Esophagus mucosa (tissue), 1 donor: ENCODE measurements at places on chromosomes 12 and 14. TPM values are rescaled to one million over a fixed set of nuclear protein-coding genes. Genes with fewer than 3 reads are reported as not detected.

STON2 gene
- 54.0 TPM for total RNA-seq

HSPA2 gene
- 14.0 TPM for total RNA-seq

DNA sequence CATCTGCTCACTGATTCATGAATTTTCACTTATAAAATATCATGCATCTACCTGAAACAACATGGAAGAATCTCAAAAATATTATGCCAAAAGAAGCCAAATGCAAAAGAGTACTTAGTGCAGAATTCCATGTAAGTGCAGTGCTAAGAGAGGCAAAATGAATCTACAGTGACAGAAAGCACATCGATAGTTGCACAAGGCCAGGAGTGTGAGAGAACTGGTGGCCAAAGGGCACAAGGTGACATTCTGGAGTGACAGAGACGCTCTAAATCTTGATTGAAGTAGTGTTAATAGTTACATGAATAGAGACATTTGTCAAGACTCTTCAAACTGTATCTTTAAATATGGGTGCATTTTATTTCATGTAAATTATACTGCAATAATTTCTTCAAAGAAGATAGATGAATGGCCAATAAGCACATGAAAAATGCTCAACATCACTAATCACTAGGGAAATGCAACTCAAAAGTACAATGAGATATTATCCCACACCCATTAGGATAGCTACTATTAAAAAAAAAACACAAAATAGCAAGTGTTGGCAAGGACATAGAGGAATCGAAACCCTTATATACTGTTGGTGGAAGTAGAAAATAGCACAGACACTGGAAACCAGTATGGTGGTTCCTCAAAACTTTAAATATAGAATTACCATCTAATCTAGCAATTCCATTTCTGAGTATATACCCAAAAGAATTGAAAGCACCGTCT is 71.7 kb upstream of the KICS2 start:
- ATAC-seq: no peak

- ATAC-seq: peak; percentile 3
These were observed 341 bp downstream of the ZNF10 start for GRCh38 chr12:133130808-133131128.

DNA sequence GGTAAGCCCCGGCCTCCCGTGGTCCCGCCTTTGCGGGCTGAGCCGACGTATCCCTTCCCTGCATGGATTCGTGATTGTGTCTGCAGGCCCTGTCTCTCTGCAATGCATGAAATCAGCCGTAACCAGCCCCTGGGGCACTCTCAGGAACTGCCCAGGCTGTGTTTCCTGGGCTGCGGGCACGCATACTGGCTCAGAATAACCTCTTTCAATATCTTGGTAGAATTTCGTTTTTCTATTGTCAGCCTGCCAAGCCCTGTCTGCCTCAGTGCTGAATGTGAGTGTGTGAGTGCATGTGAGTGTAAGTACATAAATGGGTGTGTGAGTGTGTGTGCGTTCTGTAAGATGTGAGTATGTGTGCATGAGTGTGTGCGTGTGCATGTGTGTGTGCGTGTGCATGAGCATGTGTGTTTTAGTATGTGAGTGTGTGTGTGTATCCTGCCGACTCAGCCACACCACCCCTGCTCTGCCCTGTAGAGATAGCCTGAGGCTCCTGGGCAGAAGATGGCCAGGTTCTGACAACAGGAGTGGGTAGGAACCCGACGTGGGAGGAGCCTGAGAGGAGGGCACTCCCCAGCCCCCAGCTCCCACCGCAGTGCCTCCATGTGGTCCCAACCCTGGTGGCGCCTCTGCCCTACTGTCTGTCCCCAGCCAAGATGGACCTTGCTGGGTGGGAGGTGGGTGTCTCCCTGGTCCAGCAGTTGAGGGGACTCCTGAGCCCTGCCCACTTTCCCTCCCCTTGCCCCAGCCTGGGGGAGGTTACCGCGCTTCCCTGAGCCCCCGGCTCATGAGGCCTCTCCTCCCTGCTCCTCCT is 268.8 kb downstream of the ADGRD1 start:
- ATAC-seq: no peak

PRPH gene
- 0.64 TPM for total RNA-seq

DNA sequence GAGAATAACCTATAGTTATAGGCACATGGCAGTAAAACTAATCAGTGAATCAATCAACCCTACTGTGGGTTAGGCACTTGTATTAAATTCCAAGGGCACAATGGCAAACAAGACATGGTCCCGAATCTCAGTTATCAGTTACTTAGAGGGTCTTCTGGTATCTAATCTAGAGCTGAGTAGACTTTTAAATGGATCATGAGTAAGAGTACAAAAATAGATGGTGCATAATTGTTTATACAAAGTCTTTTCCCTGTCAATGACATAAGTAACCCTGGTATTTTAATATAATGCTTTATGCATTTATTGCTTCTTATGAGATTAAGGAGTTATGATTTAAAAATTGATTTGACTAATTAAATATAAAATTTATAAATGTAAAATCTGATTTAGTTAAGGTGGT is 23.0 kb upstream of the KCNJ8 start:
- ATAC-seq: no peak

DNA sequence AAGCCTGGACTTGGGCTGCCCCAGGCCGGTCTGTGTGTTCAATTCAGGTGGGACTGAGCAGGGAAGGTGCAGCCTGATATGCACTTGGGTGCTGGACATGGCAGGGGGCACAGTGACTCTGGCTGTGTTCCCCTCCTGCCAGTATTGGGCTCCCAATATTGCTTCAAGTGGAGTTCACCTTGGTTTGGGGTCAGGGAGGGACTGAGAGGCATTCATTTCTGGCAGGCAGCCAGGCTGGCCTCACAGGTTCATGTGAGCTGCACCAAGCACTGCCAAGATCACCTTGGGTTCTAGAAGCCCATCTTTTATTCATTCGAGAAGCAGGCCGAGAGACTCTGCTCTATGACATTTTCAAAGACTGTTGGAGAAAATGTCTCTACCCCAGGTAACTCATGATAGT is 245.0 kb downstream of the CHST11 start:
- ATAC-seq: no peak

DNA sequence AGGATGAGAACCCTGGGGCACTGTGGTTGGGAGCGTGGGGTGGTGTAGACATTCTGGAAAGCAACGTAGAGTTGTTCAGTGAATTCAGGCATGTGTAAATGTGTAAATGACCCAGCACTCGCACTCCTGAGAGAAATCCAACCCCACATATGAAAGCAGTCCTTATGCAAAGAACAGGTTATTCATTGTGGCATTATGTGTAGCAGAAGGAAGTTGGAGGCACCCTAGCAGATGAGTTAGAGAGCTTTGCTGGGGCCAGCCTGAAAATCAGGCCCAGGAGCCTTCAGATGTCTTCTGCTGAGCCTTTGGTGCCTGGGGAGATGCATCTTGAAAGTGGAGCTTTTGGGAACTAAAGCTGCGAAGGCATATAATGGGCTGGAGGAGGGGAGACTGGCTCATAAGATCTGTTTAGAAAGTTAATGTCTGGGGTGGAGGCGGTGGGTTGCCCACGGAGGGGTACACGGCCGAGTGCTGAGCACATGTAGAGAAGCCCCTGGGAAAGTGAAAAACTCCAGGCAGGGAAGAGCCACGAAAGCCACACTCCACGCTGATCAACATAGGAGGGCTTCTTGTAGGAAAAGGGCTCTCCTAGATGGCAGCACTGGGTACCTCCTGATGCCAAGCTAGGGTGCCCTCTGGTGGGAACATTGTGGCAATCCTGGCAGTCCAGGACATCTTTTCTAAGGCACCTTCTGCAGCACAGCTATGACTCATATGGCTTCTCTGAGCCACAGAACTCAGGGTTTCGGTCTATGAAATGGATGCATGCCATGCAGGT is 6.0 kb upstream of the KRT83 start:
- ATAC-seq: peak; percentile 96

DNA sequence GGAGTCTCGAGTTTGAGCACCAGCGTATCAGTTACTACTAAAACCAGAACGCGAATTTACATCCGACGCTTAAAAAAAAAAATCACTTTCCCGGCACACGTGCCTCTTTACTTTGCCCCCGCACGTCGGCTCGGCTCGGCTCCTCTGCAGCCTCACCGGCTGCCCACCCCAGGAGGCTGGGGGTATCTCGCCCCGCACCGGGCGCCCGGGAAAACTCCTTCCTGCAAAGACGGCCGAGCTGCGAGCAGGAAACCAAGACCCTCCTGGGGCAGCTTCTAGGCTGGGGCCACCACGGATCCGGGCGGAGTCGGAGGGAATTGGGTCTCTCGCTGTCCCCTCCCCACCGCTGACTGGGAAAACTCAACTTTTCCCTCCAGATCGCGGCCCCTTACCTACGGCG is 610 bp downstream of the VSIG10 start:
- ATAC-seq: no peak

CLECL1 gene
- not detected for total RNA-seq

DNA sequence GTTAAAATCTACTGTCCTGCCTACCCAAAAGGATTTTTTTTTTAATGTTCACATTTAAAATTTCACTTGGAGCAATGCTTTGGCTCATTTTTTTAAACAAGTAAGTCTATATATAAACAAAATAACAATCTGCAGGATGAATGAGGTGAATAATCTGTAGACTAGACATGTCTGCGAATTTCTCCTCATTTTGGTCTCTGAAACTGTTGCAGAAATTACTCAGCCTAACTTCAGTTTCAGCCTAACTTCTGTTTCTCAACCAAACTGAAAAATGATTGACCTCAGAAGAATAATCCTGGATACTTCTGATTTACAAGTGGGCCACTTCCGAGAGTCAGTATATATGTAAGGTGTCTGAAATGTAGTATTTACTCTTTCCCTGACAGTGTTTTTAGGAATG is 39.8 kb upstream of the NPAS3 start:
- no peak for ATAC-seq

RGS6 gene
- 0.52 TPM for total RNA-seq

DNA sequence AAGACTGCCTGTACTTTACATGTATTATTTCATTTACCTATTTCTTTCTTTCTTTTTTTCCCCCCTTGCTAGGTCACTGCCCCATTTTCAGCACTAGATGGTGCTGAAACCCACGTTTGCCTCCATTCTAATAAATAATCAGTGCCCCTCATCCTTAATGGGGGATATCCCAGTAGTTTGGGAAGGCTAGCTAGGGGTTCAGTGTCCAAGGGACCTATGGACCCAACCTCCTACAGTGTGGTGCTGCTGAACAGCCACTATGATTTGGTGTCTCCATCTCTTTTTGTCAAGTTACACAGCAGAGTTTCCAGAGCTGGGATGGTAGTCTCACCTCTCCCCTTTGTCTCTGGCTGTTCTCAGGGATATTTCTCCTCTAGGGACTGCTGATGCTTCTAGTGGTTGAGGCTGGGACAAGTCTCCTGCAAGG is 6.5 kb upstream of the HCFC2 start:
- ATAC-seq: no peak

DNA sequence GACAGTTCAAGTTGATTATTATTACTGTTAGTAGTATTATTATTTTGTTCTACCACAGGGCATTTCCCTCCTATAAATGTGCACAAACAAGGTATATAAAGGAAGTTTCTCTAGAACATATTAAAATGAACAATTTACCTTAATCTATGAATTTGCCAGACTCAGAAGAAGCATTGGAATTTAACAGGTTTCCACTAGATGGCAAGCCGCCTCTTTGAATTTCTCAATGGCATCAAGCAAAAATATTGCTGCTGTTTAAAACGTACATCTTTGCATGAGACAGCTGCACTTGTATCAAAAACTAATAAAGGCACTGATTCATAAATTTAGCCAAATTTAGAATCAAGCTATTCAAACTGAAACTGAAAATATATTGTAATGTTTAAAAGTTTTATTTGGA is 34.6 kb upstream of the MIS18BP1 start:
- ATAC-seq: no peak

- ATAC-seq: peak; percentile 49
These were observed 700 bp downstream of the SLC35E3 start for GRCh38 chr12:68746572-68747180.

DNA sequence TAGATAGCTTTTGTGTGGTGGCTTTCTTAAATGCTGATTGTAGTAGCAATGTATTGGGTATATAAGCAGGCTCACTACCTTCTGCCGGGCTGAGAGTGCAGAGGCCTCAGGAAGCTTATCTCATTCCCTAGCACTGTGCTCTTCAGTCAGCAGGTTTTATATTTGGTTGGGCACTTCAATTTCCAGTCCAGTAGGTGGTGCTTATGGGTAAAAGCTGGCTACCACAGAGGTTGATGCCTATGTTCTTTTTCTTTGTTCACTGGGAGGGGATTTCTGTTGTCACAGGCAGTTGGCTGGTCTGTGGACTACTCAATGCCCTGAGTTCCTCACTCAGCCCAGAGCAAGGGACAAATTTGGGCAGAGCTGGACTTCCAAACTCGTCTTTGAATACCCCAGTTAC is 43.0 kb upstream of the GLIPR1 start:
- peak; percentile 31 for ATAC-seq

DNA sequence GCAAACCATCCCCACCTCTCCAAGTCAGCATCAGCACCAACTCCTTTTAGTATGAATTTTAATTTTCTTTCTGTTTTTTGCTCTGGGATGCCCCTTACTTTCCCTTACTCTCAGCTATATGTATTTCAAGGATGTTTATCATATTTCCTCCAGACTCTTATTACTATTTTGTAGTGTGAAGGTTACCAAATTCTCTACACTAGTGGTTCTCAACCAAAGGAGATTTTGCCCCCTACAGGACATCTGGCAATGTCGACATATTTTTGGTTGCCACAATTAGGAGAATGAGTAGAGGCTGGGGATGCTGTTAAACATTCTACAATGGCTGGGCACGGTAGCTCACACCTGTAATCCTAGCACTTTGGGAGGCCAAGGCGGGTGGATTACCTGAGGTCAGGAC is 29.1 kb upstream of the SOS2 start:
- peak; percentile 45 for ATAC-seq
